ENCODE measurements at places on chromosomes 2 and 18.

GRCh38 chr18:3840766-3841165 lies 390.8 kb downstream of the TGIF1 start:
- no peak for DNase-seq

- no peak for DNase-seq
Measured at GRCh38 chr2:13819896-13820295, 812.6 kb upstream of the LRATD1 start.

- DNase-seq, result no peak
Measured at GRCh38 chr2:203758841-203759689, 52.6 kb downstream of the CD28 start.

DNA sequence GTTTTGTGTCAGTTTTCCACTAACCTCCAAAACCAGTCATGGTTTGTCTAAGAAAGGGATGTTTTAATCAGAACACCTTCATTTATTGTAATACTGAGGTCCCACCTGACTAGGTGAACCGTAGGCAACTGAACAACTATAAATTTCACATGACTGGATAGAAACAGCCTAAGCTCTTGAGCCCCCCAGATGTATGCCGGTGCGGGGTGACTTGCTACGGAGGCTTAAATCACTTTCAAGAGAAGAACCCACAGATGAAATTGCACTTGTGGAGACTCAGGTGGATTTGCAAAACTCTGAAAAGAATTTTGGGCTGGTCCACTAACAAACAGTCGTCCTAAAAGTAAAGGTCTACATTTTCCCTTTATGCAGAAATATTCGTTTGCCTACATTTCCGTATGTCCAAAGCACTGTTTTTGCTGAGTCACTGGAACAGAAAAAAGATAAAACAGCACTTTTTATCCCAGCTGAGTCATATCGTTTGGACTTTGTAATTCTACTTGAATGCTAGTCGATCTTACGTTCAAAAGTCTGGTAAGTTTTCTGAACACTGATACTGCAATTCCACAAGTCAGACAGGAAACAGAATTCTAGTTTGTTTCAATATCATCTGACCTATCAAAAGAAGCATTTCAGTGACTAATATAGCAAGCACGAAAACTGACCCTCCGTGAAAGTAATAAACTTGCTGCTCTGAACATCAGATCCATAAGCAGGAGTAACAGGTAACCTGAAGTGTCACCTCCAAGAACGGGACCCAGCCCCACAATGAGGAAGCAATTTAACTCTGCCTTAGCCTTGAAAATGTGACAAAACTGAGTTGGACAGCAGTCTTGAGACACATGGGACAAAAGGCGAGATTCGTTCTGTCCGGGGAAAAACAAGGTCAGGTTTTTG lies 18.1 kb downstream of the ZNF516 start:
- DNase-seq, result no peak

GRCh38 chr2:20185176-20186022 lies 39.5 kb downstream of the SDC1 start:
- DNase-seq, result no peak

DNA sequence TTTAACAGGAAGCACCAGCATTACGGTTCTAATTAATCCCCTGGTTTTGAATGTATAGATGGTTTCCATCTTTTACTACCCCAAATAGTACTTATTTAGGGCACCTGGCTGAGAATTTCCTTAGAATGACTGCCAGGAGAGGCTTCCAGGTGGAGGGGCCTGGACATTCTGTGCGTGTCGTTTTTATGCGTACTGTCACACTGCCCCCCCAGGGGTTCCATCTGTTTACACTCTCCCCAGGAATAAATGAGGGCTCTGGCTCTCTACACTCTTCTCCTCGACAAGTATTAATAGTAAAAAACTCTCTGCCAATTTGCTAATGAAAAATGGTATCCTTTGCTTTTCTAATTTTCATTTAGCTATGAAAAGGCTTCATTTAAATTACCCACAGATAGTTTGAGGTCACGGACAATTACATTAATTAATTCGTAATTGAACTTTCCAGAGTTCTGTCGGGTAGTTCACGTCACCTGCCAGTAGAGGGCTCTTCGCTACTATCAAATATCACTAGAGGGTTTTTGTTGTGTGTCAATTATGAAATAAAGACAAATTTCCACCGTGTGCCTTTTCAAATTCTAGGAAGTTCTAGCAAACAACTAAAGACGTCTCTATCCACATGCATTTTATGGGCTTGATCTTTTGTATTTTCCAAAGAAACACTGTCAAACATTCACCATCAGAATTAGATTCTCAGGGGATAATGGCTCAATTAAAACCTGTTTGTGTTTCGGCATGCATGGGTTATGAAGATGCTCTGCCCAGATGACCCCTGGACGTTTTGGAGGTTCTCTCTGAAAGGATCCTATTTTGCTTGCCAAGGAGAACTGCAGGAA lies 88.8 kb upstream of the ASB18 start:
- no peak for DNase-seq

- no peak for DNase-seq
Measured at GRCh38 chr2:50347358-50348044, 684.4 kb downstream of the NRXN1 start.

- no peak for DNase-seq
Measured at GRCh38 chr2:51510303-51510702, 478.4 kb upstream of the NRXN1 start.

- no peak for DNase-seq
Measured at GRCh38 chr18:51044928-51045585, 15.0 kb downstream of the SMAD4 start.

GRCh38 chr2:27264753-27265535 lies 2.1 kb upstream of the SLC30A3 start:
- peak; percentile 60 for DNase-seq

GRCh38 chr2:175903384-175903936 lies 98.6 kb downstream of the LNPK start:
- DNase-seq, result no peak

- no peak for DNase-seq
Measured at GRCh38 chr2:73223821-73224220, 9.2 kb downstream of the PRADC1 start.

GRCh38 chr18:74818516-74819175 lies 221.0 kb downstream of the ZNF407 start:
- no peak for DNase-seq

DNA sequence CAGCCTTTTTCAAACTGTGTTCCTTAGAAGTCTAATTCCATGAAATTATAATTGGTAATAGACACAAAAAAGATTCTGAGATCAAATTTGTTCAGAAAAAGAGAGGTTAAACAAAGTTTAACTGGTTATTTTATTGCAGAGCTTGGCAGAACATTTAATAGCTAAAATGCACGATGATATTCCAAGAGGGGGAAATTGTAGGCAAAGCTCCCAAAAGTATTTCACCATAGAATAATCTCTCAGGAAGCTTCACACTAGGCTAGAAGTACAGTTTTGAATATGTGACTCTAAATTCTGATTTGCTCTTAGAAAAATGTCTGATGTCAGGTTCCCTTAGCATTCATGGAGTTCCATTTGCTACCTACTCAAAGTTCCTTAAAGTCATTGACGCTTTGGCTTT lies 292.4 kb upstream of the SETBP1 start:
- no peak for DNase-seq

GRCh38 chr2:12001621-12002020 lies 255.2 kb downstream of the LPIN1 start:
- DNase-seq, result no peak

GRCh38 chr2:168809537-168809936 lies 7.1 kb downstream of the NOSTRIN start:
- no peak for DNase-seq

DNA sequence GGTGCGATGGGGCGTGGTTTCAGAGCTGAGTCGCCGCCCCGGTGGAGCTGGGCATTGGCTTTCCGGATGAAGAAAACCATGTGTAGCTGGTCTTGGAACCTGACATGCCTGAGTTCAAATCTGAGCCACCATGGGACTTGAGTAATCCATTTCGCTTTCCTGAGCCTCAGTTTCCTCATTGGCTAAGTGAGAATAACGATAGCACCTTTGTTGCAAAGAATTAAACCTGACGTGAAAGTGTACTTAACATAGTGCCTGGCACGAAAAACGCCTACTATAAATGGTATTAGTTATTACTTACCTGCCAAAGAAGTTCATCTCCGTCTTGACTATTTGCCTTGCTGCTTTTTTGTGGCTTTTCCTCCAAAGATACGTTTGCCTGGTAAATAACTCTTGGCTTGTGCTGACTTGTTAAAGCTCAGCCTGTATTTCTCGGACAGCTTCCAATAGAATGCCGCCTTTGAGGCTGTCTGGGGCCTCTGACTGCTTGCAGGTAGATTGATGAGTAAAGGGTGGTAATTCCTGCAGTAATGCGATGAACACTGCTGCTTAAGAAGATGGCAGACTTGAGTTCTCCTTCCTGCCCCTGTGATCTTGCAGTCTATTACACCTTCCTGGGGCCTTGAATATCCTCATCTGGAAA lies 1.3 kb downstream of the CDCA7 start:
- DNase-seq, result no peak

DNA sequence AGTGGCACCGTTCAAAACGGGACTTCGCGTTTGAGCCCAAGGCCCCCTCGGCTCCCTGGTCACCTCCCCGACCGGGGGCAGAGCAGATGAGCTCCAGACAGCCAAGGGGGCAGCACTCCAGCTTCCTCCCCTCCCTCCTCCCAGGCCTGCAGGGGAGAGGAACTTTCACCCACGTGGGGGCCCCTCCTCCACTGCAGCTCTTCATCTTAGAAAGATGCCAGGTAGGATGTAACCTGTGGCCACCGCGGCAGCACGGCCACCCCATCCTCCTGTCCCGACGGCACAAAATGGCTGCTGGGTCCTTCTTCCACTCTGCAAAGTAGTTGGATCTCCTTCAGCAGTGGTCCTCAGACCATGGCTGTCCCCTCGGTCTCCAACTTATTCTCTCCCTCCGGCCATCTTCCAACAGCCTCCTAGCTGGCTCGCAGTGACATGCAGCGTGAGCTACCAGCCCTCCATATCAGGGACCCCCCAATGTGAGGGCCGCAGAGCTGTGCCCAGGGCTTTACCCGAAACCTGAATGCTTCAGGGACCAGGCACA lies 94.5 kb upstream of the ID2 start:
- DNase-seq, result no peak

DNA sequence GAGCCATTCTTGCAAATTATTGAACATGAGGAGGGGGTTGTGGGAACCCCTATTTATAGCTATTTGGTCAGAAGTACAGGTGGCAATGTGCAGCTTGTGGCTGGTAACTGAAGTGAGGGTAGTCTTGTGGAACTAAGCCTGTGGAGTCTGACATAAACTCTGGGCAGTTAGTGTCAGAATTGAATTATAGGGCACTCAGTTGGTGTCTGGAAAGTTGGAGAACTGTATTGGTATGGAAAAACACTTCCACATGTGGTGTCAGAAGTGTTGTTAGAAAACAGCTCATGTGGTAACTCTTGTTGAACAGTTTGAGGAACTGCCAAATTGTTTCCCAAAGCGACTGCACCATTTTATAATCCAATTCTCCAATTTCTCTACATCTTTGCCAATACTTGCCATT lies 7.5 kb downstream of the RALBP1 start:
- DNase-seq, result no peak

DNA sequence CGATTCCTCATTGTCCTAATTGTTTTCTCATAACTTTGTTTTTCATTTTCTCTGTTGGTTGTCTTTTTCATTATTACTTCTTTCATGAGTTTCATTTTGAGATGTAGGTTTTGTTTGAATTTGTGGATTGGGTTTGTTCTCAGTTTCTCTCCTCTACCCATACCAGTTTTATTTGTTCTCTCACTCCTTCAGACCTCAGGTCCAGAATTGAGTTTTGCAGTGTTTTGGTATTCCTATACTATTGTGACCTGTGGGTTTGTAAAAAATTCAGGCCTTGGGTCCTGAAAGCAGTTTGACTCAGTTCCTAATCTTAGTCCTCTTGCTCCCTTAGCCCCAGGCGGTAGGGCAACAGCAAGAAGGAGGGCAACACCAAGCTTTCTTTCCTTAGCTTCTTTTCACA lies 28.3 kb upstream of the UBE2E3 start:
- no peak for DNase-seq

DNA sequence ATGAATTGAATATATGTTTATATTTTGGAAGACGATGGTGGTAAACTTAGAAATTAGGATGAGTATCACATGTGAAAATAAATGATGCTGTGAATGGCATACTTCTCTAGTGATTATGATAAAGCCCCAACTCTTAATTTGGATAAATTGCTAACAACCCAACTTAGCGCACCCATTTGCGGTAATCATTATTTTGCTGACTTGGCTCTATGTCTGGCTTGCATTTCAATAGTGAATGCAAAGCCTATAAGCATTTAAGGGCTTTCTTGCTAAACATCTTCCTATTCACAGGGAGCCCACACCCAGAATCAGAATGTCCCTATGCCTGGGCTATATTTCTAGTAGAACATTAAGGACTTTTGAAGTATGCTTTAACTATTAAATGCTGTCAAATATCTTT lies 910.7 kb upstream of the FANCL start:
- no peak for DNase-seq

DNA sequence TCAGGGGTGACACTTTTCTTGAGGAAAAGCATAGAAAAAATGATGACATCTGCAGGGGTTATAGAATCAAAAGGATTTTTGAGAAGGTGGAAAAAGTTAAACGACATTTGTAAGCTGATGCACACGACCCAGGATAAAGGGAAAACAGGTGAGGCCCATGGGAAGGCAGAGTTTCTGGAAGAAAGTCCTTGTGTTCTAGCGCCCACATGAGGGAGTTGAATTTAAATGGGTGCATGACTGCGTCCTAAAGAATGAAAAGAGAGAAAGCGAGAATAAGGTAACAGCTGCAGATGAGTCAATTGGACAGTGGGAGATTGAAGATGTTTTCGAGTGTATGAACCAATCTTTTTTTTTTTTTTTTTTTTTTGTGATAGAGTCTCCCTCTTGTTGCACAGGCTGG lies 158.1 kb downstream of the GALR1 start:
- DNase-seq, result no peak

DNA sequence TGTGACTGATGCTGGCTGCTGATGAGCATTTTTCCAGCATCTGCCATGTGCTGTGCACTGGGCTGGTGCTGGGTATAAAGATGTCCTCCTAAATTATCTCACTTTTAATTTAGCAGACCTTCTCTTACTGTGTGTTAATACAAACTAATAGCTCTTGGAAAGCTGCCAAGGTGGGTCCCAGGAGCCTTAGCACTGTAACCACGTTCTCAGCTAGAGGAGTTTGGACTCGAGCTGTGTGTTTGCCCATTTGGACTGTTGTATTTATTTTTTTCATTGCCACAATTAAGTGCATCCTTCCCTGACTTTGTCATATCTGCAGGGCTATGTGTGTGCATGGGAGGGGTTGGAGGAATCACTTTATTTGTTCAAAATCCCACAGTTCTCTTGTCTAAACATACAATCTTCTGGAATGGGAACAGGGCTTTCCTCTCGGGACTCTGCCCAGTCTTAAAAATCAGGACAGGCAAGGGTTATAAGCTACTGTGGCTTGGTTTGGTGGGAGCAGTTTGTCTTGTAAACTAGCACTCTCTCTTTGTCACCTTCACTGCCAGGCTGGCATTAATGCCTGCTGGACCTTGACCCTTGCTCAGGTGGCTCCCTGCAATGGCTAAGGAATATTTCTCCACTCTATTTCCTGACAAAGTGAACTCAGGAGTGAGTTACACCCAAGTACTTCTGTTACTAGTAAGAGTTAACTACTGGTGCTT lies 129.7 kb upstream of the MGAT5 start:
- DNase-seq, result no peak

GRCh38 chr18:53909668-53910067 lies 314.8 kb downstream of the MBD2 start:
- DNase-seq, result no peak

Data from effector CD8-positive, alpha-beta T cell (primary cell).